ENCODE measurements at places on chromosomes 7 and 10.

- DNase-seq, result no peak
Observed at GRCh38 chr7:24478137-24478655, 95.1 kb upstream of the PALS2 start.

- no peak for DNase-seq
Observed at GRCh38 chr10:25786161-25786560, 147.9 kb upstream of the MYO3A start.

GRCh38 chr7:732094-732541 lies 5.0 kb upstream of the PRKAR1B start:
- DNase-seq, result no peak

GRCh38 chr7:142017451-142017850 lies 21.8 kb downstream of the MGAM start:
- no peak for DNase-seq

GRCh38 chr7:137789215-137789882 lies 57.4 kb downstream of the DGKI start:
- DNase-seq, result no peak

GRCh38 chr10:4780782-4781181 lies 45.2 kb upstream of the AKR1E2 start:
- no peak for DNase-seq
